ENCODE measurements at places on chromosomes 7 and 10.
A peak's percentile ranks its signal among the peaks of the same experiment; 100 is the strongest.

DNA sequence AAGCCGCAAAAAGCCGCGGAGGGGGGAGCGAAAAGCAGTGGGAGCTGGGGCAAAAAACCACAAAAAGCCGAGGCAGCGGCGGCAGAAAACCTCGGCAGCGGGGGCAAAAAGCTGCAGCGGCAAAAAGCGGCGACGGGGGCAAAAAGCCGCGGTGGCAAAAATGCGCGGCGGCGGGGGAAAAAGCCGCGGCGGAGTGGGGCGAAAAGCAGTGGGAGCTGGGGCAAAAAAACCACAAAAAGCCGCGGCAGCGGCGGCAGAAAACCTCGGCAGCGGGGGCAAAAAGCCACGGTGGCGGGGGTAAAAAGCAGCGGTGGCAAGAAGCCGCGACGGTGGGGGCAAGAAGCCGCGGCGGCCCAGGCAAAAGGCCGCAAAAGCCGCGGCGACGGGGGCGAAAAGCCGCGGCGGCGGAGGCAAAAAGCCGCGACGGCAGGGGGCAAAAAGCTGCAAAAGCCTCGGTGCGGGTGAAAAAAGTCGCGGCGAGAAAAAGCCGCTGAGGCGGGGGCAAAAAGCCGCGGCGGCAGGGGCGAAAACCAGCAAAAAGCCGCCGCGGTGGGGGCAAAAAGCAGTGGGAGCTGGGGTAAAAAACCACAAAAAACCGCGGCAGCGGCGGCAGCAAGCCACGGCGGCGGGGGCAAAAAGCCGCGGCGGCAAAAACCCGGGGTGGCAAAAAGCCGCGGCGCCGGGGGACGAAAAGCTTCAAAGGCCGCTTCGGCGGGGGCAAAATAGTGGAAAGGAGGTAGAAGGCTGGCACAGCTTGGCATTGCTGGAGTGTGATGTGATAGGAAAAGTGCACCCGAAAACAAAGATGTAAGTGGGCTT lies 135.9 kb downstream of the ZNF92 start:
- H3K4me3 ChIP-seq, result peak overlapping the region; percentile 28
- H3K27ac ChIP-seq, result no peak overlapping the region
- peak; percentile 15 for DNase-seq
- peaks cover 5% of the 10 kb centered on the region for H3K4me1 ChIP-seq
- peaks cover 6% of the 10 kb centered on the region for H3K27me3 ChIP-seq

- no peak overlapping the region for H3K4me3 ChIP-seq
- H3K27ac ChIP-seq, result no peak overlapping the region
- no peaks in the 10 kb centered on the region for H3K36me3 ChIP-seq
- DNase-seq, result no peak
- H3K27me3 ChIP-seq, result no peaks in the 10 kb centered on the region
Observed at GRCh38 chr10:99975942-99976809, 33.6 kb downstream of the DNMBP start.

DNA sequence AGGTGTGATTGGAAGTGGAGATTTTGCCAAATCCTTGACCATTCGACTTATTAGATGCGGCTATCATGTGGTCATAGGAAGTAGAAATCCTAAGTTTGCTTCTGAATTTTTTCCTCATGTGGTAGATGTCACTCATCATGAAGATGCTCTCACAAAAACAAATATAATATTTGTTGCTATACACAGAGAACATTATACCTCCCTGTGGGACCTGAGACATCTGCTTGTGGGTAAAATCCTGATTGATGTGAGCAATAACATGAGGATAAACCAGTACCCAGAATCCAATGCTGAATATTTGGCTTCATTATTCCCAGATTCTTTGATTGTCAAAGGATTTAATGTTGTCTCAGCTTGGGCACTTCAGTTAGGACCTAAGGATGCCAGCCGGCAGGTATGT lies 13.6 kb downstream of the STEAP2 start:
- no peak for DNase-seq

DNA sequence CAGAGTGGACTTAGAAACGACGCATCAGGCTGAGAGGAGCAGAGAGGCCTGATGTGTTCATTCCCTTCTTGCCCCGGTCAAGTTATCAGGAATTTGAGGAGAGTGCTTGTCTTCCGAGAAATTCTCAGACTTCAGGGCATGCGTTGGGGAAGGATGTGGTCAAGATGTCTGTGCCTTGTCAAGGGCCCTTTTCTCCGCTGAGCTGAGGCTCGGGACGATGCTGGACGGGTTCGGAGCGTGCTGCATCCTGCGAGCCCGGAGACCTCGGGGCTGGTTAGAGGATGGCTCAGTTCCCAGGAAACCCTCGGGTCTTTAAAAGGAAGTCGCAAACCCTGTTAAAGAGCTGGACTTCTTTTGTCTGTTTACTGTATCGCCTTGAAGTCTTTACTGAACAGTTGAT lies 325.4 kb downstream of the ADARB2 start:
- no peaks in the 10 kb centered on the region for H3K36me3 ChIP-seq
- no peak overlapping the region for H3K27ac ChIP-seq
- H3K4me1 ChIP-seq, result no peaks in the 10 kb centered on the region
- no peak overlapping the region for H3K4me3 ChIP-seq

- DNase-seq, result no peak
- H3K36me3 ChIP-seq, result no peaks in the 10 kb centered on the region
- no peak overlapping the region for H3K4me3 ChIP-seq
- no peak overlapping the region for H3K27ac ChIP-seq
- no peaks in the 10 kb centered on the region for H3K27me3 ChIP-seq
- no peaks in the 10 kb centered on the region for H3K4me1 ChIP-seq
Observed at GRCh38 chr7:417973-418601, 101.6 kb downstream of the PDGFA start.

DNA sequence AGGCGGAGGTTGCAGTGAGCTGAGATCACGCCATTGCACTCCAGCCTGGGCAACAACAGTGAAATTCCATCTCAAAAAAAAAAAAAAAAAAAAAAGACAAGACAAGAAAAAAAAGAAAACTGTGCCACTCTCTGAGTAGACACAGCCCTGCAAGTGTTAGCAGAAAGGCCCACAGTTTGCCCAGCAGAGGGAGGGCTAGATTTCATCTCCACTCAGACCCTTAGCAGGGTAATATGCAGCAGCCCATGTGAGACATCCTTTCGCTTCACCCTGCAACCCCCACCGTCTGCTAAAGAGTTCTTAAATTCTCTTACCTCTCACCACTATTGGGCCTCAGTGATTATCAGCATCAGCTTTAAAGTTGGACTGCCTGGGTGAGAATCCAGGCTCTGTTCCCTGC lies 38.2 kb downstream of the CTNNA3 start:
- no peak overlapping the region for H3K4me3 ChIP-seq
- no peaks in the 10 kb centered on the region for H3K4me1 ChIP-seq
- H3K36me3 ChIP-seq, result no peaks in the 10 kb centered on the region
